ENCODE measurements at places on chromosomes 2 and 18. TPM values are rescaled to one million over a fixed set of nuclear protein-coding genes. Genes with fewer than 3 reads are reported as not detected.

DNA sequence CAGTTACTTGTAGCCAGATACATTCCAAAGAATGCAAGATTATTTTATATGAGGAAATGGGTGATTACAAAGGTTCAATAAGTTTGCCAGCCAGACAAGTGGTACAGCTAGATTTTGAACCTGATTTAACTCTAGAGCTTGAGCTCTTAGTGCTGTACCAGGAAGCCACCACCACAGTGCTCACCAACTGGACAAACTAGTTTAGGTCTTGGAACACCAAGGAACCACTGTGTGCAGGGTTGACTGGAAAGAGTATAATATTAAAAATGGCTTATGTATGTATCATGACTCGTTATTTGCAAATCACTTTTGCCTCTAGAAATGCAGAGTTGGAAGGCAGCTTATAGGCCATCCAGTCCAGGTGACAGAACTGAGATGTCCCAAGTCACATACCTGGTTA, 177.2 kb downstream of the TXNL1 start:
- DNase-seq, result no peak

DNA sequence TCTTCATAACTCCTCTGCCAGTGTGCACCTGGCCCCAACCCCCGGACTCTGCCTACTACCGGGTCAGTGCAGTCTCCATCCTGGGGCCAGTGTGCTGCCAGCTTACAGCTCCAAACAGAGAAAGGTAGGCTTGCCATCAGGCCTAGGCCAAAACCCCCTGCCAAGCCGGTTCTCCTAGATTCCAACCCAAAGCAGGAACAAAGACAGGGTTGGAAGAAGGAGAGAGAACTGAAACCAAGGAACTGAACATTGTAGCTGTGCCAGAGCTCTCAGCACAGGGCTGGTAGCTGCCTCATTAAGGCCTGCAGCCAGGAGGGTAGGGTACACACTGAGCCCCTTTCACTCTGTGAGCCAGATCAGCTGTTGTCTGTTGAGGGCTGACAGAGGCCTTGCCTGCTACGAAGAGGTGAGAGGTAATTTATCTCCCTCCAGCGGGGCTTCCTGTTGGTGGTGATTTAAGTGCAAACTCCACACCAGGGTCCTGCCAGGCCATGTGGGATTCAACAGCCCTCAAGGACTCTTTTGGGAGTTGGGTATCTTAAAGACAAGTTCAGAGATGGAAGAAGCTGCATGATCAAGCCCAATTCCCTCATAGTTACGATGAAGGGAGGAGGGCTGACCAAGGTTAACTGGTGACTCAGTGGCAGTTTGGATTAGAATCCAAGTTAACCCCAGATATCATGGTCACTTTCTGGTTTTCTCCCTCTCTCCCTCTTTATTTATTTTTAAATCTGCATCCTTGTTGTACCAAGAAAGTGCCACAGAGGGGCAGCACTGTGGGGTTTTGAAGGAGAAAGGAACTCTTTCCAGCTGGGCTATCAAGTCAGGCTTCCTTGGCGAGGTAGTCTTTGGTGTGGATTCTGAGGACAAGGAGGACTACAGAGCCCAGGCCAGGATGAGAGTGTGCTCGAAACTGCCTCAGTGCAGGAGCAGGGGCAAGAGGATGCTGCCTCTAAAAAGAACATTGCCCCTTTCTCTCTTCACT, 48.1 kb downstream of the CYRIA start:
- DNase-seq, result no peak

GRCh38 chr2:150266931-150267330, 220.5 kb downstream of the RND3 start:
- DNase-seq, result no peak

ABHD1 gene
- not detected for total RNA-seq

DNA sequence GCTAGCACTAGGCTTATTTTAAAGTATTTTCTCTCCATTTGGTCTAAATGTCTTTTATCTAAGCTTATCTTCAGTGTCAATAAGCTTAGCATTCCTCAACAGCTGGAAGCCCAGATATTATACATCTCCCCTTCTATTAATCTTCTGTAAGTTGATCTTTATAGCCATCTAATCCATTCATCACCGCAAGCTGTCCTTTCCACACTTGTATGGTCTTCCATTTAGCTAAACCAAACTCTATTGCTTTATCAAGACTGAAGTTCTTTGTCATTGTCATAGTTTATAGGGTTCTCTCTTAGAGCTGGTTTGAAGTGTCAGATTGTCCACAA, 101.3 kb upstream of the GPR45 start:
- no peak for DNase-seq

DNA sequence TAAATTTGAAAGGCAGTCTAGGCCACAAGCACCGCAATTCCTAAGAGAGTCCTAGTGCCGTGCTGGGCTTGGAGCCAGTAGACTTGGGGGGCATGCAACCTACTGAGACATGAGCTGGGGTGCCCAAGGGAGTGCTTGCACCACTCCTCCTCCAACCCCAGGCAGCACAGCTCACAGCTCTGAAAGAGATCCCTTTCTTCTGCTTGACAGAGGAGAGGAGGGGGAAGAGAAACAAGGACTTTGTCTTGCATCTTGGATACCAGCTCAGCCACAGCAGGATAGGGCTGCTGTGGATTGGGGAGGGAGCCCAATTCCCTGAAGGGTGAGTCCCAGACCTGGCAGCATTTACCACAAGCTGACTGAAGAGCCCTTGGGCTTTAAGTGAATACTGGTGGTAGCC, 134.6 kb downstream of the TMEM131 start:
- no peak for DNase-seq

DNA sequence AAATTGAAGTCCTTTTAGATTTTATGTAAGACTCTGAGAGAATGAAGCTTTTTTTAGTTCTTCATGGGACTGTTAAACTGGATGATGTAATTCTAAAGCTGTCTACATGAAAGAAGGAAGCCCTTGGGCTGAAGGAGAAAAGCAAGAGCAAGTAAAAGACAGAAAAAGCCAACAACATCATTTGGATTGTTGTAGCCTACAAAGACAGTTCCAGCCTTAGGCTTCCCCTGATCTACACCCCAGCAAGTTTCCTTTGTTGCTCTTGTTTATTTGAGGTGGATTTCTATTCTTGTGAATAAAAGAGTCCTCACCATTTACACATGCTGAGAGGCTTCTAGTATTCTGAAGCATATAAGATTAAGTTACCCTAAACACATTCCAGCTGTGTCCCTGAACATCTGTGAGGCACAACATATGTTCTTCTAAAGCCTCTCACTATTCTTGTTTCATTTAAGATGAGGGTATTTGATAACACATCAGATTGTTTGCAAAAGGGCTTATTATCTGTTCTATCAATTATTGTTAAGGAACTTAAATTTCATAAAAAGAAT, 377.8 kb downstream of the LNPK start:
- DNase-seq, result no peak

DNA sequence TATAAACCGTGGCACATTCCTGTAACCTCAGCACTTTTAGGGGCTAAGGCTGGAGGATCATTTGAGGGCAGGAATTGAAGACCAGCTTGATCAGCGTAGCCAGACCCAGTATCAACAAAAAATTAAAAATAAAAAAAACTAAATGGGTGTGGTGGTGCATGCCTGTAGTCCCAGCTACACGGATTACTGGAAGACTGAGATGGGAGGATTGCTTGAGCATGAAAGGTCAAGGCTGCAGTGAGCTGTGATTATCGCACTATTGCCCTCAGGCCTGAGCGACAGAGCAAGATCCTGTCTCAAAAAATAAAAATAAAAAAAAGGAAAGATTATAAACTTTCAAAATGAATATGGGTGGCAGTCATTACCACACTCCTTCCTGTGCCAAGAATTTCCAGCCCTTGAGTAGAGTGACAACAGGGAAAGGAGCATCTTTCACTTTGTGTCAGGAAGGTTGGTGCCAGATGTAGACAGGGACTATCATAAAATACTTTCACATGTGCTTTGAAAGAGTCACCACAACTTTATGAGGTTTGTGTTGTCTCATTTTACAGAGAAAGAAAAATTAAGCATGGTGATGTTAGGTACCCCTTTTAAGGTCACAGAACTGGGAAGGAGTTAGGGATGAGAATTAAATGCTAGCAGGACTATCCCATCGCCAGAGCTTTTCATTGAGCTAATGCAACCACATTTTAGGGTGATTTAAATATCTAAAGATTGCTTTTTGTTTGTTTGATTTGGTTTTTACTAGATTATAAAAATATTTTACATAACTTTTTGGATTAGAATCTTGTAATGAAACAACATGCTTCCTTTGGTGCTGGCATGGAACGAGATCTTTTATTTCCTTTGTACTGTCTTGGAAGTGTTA, 1617.4 kb upstream of the ACVR2A start:
- DNase-seq, result no peak

DNA sequence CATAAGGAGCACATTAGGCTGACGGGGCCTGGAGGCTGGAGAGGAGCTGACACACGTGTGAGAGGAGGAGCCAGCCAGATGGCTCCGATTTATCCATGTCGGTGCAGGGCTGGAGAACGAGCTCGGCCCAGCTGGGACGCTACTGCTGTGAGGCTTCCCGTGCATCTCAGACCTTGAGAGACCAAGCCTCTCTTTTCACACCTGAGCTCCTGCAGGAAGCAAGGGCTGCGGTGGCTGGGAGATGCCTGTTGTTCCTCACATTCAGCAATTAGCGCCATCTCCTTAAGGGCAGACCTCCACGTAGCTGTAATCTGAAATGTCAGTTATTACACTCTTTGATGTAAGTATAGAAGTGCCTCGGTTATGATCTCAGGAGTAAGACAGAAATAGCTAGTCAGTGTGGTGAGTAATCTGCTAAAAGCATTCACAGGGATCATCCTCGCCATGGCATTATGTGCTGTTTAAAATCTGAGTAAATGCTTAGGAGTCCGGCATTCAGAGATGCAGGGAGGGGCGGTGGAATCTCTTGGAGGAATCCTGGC, 107.9 kb downstream of the PRKCE start:
- DNase-seq, result no peak

DNA sequence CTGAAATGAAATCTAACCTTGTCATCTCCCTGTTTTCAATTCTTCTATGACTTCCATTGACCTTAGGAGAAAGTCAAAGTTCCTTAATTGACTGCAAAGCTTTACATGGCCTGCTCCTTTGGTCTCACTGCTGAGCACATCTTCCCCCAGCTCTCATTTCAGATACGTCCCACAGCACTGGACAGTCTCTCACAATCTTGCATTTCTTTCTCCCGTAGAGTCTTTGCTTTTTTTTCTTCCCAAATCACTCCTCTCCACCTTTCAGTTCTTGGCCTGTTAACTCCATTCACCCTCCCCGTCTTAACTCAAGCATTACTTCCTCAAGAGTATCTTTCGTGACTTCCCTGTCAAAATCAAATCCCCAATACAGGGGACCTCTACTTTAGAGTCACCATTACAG, 67.2 kb downstream of the DDX1 start:
- DNase-seq, result no peak

DNA sequence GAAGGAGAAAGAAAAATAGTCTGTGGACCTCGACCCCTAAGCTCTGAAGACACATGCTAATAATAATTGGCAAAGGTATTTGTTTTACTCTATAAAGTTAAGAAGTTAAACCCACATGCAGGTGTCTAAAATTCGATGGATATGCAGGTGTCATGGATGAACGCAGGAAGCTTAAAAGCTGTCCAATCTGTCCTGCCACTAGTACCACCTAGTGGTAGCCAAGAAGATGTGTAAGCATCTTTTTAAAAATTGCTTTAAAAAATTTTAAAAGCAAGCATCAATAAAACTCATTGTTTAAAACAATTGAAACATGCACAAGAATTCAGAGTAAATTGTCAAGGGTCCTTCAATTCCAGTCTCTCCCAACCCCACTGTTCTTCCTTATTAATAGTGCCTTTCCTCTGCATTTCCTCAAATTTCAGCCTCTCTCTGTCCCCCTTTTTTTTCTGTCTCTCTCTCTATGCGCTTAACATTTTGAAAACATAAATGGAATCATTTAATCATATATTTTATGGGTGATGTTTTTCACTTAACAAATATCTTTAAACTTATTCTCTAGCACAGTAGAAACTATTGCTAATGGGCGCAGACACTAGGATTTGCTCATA, 30.6 kb upstream of the PPP3R1 start:
- DNase-seq, result no peak

- DNase-seq, result no peak
Observed at GRCh38 chr2:14540015-14540414, 92.5 kb upstream of the LRATD1 start.

DNA sequence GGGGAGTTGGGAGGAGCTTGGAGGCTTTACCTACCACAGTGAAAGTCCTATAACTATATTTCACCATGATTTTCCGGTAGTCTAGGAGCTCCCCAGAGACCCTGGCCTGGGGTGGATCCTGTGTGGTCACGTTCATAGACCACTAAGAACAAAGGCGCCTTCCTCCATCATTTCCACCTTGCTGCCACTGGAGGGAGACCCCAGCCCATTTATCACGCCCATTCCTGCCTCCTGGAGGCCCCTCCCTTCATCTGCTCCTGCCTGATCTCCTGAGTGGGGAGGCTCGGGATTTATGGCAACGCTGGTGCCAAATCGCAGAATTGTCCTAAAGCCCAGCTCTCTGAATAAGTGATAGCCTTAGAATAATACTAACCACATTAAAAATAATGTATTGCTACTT, 507.6 kb upstream of the SPHKAP start:
- DNase-seq, result no peak

DNA sequence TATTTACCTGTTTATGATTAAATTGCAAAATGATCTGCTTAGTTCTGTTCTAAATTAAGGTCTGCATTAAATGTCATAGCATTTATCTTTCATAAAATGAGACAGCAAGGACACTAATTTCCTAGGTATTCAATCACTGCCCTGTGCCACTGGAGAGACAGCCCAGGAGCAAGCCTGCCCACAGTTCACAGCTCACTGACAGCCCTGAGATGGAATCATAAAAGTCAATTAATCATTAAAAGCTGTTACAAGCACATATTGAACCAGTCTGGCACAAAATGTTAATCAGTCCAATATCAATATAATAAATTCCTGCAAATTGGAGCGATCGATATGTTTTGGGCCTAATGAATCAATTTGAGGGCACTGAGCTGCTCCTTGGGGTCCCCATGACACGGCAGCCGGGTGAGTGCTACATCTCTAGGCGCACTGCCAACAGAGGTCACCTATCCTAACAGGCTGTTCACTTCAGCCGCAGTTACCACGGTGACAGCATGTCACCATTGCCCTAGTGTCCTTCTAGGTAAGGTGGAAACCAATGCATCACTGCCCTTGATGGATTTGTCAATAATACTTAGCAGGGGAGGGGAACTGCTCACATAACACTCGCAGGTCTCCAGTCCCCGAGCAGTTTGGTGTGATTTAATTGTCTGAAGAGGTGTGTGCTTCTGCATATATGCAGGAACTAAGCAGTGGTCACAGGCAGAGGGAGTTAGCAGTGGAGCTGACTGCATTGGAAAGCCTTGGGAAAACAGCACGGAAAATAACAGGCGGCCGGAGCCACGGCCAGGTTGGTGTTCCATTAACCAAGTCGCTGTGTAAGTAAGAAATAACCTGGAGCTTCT, 47.3 kb downstream of the POU3F3 start:
- DNase-seq, result no peak

DNA sequence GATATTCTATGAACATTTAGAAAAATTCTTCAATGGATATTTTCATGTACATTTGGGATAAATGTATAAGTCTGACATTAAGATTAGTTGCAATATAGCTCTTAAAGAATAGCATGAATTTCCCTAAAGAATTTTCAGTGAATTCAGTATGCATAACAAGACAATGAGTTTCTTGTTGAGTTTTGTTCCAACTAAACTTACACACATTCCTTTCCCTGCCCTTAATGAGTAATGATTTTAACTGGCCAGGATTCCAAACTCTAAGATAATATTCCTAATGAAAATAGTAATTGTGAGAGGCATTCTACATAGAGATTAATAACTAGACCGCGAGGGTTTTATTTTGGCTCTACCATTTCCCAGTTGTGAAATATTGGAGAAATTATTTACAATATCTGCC, 390.3 kb upstream of the GALNT5 start:
- DNase-seq, result no peak
